ENCODE measurements at places on chromosomes 3 and 15. TPM values are rescaled to one million over a fixed set of nuclear protein-coding genes. Genes with fewer than 3 reads are reported as not detected.

Gene ADAMTS9
- 13.6 TPM for total RNA-seq

GRCh38 chr3:169563775-169564059 is 99.8 kb downstream of the MECOM start:
- no peaks in the 10 kb centered on the region for H3K36me3 ChIP-seq
- H3K4me1 ChIP-seq, result no peaks in the 10 kb centered on the region
- DNase-seq, result no peak
- H3K4me3 ChIP-seq, result no peak overlapping the region
- H3K27me3 ChIP-seq, result peaks cover 11% of the 10 kb centered on the region

GRCh38 chr3:53167418-53168174 is 6.6 kb downstream of the PRKCD start:
- no peak overlapping the region for H3K27ac ChIP-seq
- H3K27me3 ChIP-seq, result no peaks in the 10 kb centered on the region
- H3K4me1 ChIP-seq, result peaks cover 44% of the 10 kb centered on the region
- no peak overlapping the region for H3K4me3 ChIP-seq
- no peaks in the 10 kb centered on the region for H3K36me3 ChIP-seq

GRCh38 chr3:41178576-41178975 is 20.7 kb upstream of the CTNNB1 start:
- H3K36me3 ChIP-seq, result no peaks in the 10 kb centered on the region
- no peak overlapping the region for H3K4me3 ChIP-seq
- DNase-seq, result no peak
- H3K27me3 ChIP-seq, result no peaks in the 10 kb centered on the region
- no peak overlapping the region for H3K27ac ChIP-seq

GRCh38 chr3:37673401-37673800 is 188.3 kb upstream of the CTDSPL start:
- H3K4me3 ChIP-seq, result no peak overlapping the region
- DNase-seq, result no peak
- H3K4me1 ChIP-seq, result peaks cover 59% of the 10 kb centered on the region
- H3K36me3 ChIP-seq, result peaks cover 10% of the 10 kb centered on the region
- H3K27me3 ChIP-seq, result peaks cover 13% of the 10 kb centered on the region

- no peak overlapping the region for H3K4me3 ChIP-seq
- peaks cover 2% of the 10 kb centered on the region for H3K4me1 ChIP-seq
- DNase-seq, result no peak
- peaks cover 5% of the 10 kb centered on the region for H3K36me3 ChIP-seq
- no peaks in the 10 kb centered on the region for H3K27me3 ChIP-seq
- no peak overlapping the region for H3K27ac ChIP-seq
Observed at GRCh38 chr15:57726411-57726810, 19.9 kb downstream of the POLR2M start.

GRCh38 chr3:10365791-10366190 is 44.9 kb upstream of the SEC13 start:
- no peak for DNase-seq
- no peak overlapping the region for H3K4me3 ChIP-seq
- peaks cover 4% of the 10 kb centered on the region for H3K4me1 ChIP-seq
- H3K36me3 ChIP-seq, result no peaks in the 10 kb centered on the region
- peaks cover 39% of the 10 kb centered on the region for H3K27me3 ChIP-seq

Measured in type B pancreatic cell (in vitro differentiated cells).